T-cell (primary cell): ENCODE measurements at places on chromosomes 6 and 20.

DNA sequence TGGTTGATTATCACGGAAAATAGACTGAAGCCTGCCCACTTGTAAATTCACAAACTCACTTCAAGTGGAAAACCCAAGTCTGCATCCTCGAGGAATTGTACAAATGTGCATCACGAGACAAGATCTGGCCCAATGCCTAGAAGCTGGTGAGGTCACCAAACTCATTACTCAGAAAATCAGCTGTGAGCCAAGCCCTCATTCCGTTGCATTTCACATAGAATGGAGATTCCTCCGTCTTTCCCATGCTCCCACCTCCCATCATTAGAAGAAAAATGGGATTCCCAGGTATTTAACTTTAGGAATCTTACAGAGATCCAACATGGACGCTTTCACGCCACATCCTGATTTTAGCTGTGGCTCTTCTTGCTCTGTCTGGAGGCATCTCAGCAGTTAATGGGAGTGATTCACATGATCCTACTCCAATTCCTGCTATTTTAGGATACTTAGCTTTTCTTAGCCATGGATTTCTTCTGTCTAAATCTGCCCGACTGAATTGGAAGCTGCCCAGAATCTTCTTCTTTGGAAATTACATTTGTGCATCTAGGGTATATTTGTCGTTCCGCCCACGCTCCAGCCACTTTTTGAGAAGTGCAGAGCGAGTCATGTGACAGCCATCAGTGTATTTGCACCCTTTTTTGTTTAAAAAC is 68.7 kb upstream of the STMND1 start:
- no peak for DNase-seq
- H3K4me1 ChIP-seq, result no peaks in the 10 kb centered on the region
- no peak overlapping the region for H3K4me3 ChIP-seq

DNA sequence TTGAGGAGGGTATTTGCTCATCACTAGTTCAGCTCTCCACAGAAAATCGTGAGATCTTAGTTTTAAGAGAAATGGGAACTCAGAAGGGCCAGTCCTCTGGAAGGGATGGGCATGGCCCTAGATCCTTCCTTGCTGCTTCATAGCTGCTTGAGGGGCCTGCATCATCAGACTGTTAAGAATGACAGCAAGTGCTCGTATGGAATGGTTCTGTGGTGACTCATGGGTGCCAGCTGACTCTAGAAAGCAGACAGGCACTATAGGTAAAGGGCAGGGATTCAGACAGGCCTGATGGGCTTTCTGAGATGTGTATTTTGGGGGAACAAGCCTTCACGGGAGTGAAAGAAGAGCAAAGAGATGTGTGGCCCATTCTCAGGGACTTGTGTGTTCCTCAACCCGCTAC is 90.8 kb downstream of the MYLK4 start:
- no peaks in the 10 kb centered on the region for H3K36me3 ChIP-seq
- no peak for DNase-seq
- H3K4me1 ChIP-seq, result no peaks in the 10 kb centered on the region
- H3K4me3 ChIP-seq, result no peak overlapping the region
- no peaks in the 10 kb centered on the region for H3K27me3 ChIP-seq

- H3K27ac ChIP-seq, result no peak overlapping the region
- H3K4me1 ChIP-seq, result no peaks in the 10 kb centered on the region
- H3K36me3 ChIP-seq, result no peaks in the 10 kb centered on the region
- no peak overlapping the region for H3K4me3 ChIP-seq
- no peak for DNase-seq
Measured at GRCh38 chr6:18025596-18025995, 38.2 kb upstream of the KIF13A start.

GRCh38 chr6:136039185-136039584 is 187.7 kb downstream of the PDE7B start:
- H3K36me3 ChIP-seq, result no peaks in the 10 kb centered on the region
- H3K27me3 ChIP-seq, result peaks cover 8% of the 10 kb centered on the region
- DNase-seq, result no peak
- no peaks in the 10 kb centered on the region for H3K4me1 ChIP-seq
- H3K27ac ChIP-seq, result no peak overlapping the region

DNA sequence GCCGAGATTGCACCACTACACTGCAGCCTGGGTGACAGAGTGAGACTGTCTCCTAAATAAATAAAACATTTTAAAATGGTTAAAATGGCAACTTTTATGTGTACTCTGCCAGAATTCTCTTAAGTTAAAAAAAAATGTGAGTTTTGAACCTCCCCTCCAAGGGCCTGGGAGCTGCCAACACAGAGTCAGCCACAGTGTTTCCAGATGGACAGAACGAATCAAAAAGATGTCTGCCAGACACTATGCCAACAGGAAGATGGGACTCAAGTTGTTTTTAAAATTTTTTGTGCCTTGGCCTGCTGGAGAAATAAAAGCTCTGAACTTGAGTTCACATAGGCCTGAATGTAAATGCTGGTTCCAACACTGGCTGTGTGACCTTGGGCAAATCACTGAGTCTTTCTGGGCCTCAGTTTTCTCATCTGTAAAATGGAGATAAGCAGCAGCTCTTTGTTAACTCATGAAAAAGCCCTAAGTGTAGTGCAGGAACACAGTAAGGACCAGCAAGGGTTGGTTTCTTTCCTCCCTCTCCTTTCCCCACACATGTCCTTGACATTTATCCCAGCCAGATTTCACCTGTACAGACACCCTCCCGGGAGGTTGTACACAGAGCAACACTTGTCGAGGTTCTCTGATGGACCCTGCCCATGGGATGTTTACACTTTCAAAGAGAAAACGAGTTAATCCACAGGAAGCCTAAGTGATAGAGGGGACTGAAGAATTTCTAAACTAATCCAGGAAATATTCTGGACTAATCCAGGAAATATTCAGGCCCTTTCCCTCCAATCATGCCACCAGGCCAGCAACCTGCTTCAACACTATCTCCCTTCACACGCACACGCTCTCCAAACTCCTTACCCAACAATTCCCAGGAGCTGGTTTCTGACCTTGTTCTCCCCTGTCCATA is 35.0 kb downstream of the MRPL14 start:
- DNase-seq, result no peak
- peaks cover 7% of the 10 kb centered on the region for H3K36me3 ChIP-seq
- no peaks in the 10 kb centered on the region for H3K4me1 ChIP-seq
- no peak overlapping the region for H3K4me3 ChIP-seq
- H3K27ac ChIP-seq, result no peak overlapping the region
